Activated T-cell treated with anti-CD3 and anti-CD28 coated beads, Interleukin-2, amount 50 U/mL, for 24 hours (primary cell): ENCODE measurements at places on chromosomes 11 and 22.

- no peak for DNase-seq
These were observed 134.6 kb downstream of the SPATA19 start for GRCh38 chr11:133710681-133711240.

GRCh38 chr22:17631076-17631565 lies 2.6 kb upstream of the ATP6V1E1 start:
- no peak for DNase-seq

DNA sequence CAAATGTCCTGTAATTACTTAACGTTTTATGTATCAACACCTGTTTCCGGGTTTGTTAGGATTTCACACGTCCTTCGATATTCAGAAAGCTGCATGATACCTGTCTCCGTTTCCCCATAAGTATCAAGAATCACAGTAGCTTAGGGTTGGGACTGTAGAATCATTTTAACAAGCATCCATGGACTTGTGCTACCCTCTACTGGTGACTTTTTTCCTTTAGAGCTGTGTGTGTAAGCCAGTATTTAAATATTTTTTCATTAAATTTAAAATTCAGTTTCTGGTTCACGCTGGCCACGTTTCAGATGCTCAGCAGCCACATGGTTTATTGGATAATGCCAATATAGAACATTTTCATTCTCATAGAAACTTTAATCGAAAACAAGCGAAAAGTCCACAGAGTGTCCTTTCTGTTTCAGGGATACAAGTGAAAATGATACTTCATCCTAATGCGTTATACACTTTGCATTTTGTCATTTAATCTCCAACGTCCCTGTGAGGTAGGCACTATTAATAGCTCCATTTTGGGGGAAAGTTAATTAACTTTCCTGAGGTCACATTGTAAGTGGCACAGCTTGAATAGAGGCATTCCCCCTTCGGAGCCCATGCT lies 61.5 kb upstream of the SLC25A18 start:
- DNase-seq, result no peak

- no peak for DNase-seq
These were observed 78.8 kb upstream of the RCN1 start for GRCh38 chr11:32012049-32012448.

- no peak for DNase-seq
These were observed 969 bp downstream of the CCDC117 start for GRCh38 chr22:28773461-28773867.

GRCh38 chr11:22752908-22753310 lies 76.7 kb downstream of the SVIP start:
- DNase-seq, result no peak

GRCh38 chr11:112455791-112456190 lies 195.1 kb upstream of the PLET1 start:
- DNase-seq, result no peak

DNA sequence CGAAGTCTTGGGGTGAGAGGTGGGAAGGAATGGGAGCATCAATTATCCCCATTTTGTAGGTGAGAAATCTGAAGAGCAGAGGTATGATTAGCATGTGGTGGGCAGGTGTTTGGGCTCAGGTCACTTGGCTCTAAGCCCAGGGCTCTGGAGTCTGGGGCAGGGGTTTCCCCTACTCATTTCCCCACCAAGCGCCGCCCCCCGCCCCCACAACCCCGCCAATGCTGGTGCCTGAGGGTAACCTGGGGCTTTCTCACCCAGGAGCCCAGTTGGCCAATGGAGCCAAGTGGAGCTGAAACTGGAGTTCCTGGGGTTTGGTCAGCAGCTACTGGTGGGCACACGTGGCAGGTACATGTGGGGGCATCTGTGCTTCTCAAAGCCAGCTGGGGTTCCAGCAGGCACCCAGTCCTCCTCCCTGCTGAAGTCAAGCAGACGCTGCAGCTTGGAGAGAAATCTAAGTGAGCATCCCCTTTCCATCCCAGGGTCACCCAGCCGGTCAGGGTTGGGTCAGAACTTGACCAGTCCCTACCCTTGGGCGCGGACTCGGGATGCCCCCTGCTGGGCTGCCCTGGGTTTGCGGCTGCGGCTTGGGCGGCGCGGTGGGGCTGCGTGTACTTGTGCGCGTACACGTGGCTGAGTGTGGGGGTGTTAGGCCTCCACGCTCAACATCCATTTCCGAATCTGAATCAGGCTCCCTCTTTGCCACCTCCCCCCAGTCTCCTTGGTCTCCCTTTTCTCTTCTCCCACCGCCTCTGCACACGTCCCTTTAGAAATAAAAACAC lies 1.7 kb upstream of the CHRM1 start:
- DNase-seq, result peak; percentile 58

DNA sequence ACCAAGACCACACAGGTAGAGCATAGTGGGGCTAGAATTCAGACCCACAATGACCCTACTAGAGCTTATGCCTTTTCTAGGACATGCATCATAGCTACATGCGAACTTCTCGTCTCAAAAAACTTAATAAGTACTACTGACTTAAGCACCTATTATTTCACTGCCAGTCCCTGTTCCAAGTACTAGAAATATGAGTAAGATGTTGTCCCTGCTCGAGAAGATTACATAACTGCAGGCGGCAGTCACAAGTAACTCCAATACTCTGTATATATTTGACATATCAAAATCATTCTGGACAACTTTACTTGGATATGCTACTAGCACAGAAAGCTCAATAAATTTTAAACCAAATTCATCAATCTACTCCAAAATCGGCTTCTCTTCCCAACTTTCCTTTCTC lies 235.0 kb downstream of the TTC28 start:
- DNase-seq, result no peak

- no peak for DNase-seq
These were observed 10.0 kb downstream of the OR51L1 start for GRCh38 chr11:5004424-5005274.

- peak; percentile 65 for DNase-seq
These were observed 41.9 kb downstream of the MED15 start for GRCh38 chr22:20549232-20549841.

DNA sequence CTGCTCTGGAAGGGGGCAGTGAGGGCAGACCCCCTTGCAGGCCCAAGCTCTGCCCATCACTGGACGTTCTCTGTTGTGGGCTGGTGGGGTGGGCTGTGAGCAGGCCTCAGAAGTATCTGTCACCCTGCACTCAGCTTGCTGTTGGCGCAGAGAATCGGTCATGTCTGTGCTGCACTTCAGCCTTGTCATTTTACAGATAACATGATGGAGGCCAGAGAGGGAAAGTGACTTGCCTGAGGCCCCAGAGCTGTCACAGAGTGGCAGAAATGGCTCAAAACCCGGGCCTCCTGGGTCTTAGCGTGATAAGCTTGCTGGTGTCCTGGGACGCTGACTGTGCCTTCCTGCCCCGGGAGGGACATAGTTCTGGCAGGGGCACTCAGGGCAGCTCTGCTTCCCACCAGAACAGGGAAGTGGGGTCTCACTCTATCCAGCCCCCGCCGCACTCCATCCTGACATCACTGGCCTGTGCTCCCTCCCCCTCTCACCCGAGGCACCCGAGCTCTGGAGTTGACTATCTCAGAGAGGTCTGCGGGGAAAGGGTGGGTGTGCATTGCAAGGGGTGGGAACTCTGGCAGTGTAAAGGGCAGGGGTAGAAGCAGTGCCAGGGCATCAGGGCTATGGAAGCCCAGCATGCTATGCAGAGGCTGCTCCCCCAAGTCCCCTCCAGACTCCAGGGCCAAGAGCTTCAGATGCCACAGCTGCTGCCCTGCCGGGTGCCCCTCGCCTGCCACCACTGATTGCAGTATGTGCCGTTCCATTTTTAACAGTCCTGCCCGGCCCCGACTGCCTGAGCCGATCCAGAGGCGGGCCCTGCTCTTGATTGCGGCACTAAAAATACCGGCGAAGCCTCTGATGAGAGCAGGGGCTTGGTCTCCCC lies 50.4 kb upstream of the NECTIN1 start:
- DNase-seq, result no peak

DNA sequence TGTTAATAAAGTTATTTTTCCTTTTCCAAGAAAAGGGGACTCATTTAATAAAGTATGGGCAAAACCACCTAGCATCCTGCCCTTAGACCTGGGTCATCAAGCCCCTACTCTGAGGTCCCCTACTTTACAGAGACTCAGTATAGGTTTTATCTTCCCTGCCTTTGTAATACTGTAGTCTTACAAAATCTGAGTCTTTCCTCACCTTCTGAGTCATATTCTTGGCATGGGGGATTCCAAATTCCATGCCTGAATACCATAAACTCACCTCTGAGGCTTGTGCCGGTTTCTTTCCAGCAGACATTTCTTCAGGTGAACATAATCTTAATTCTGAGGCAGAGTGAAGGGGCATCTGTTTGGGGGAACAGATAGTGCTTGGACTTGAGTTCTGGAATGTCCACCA lies 282.5 kb downstream of the KCNA4 start:
- DNase-seq, result no peak
